Ascending aorta (tissue), 2 donors: ENCODE measurements at places on chromosomes 6 and 20. TPM values are rescaled to one million over a fixed set of nuclear protein-coding genes. Genes with fewer than 3 reads are reported as not detected.

GRCh38 chr6:40393641-40394040 lies 193.5 kb downstream of the LRFN2 start:
- H3K27ac ChIP-seq, result no peak overlapping the region
- no peaks in the 10 kb centered on the region for H3K36me3 ChIP-seq
- no peaks in the 10 kb centered on the region for H3K4me1 ChIP-seq
- no peak overlapping the region for H3K4me3 ChIP-seq
- no peak for DNase-seq
- no peaks in the 10 kb centered on the region for H3K27me3 ChIP-seq

GRCh38 chr20:41335591-41335990 lies 5.0 kb upstream of the LPIN3 start:
- DNase-seq, result no peak
- H3K27me3 ChIP-seq, result no peaks in the 10 kb centered on the region
- H3K4me3 ChIP-seq, result no peak overlapping the region
- H3K36me3 ChIP-seq, result no peaks in the 10 kb centered on the region
- no peak overlapping the region for H3K27ac ChIP-seq
- H3K4me1 ChIP-seq, result peaks cover 6% of the 10 kb centered on the region

GRCh38 chr6:31031095-31031494 lies 20.8 kb downstream of the MUC22 start:
- DNase-seq, result no peak
- no peak overlapping the region for H3K27ac ChIP-seq
- no peaks in the 10 kb centered on the region for H3K4me1 ChIP-seq

- H3K27ac ChIP-seq, result no peak overlapping the region
- no peaks in the 10 kb centered on the region for H3K27me3 ChIP-seq
- H3K4me3 ChIP-seq, result no peak overlapping the region
These were observed 64.8 kb upstream of the NAA20 start for GRCh38 chr20:19952392-19952791.

GRCh38 chr20:54195483-54196472 lies 12.1 kb upstream of the PFDN4 start:
- H3K36me3 ChIP-seq, result no peaks in the 10 kb centered on the region
- no peaks in the 10 kb centered on the region for H3K27me3 ChIP-seq
- DNase-seq, result no peak
- no peak overlapping the region for H3K4me3 ChIP-seq

GRCh38 chr6:44715925-44716324 lies 328.4 kb downstream of the CDC5L start:
- H3K4me1 ChIP-seq, result no peaks in the 10 kb centered on the region
- no peaks in the 10 kb centered on the region for H3K36me3 ChIP-seq
- peak; percentile 40 for DNase-seq
- no peak overlapping the region for H3K27ac ChIP-seq
- H3K27me3 ChIP-seq, result no peaks in the 10 kb centered on the region
- no peak overlapping the region for H3K4me3 ChIP-seq

GRCh38 chr20:49452011-49452482 lies 30.4 kb downstream of the KCNB1 start:
- no peak overlapping the region for H3K27ac ChIP-seq
- no peaks in the 10 kb centered on the region for H3K27me3 ChIP-seq
- no peak for DNase-seq
- H3K4me3 ChIP-seq, result no peak overlapping the region
- H3K4me1 ChIP-seq, result peaks cover under 1% of the 10 kb centered on the region

- no peak overlapping the region for H3K4me3 ChIP-seq
- H3K27ac ChIP-seq, result no peak overlapping the region
- H3K36me3 ChIP-seq, result no peaks in the 10 kb centered on the region
- no peaks in the 10 kb centered on the region for H3K27me3 ChIP-seq
- H3K4me1 ChIP-seq, result no peaks in the 10 kb centered on the region
These were observed 577.8 kb downstream of the MAFB start for GRCh38 chr20:40111282-40111681.

Gene KIF25
- total RNA-seq, result not detected

Gene PLEKHG1
- 10.7 TPM for total RNA-seq

Gene NKAPL
- total RNA-seq, result not detected

Gene IL22RA2
- not detected for total RNA-seq

Gene POLR1C
- 51.5 TPM for total RNA-seq

Gene ARMC12
- total RNA-seq, result not detected

Gene KCNQ5
- total RNA-seq, result 4.5 TPM
